CD4-positive, alpha-beta T cell treated with Interleukin-17A for 1 hour (primary cell): ENCODE measurements at places on chromosomes 16 and 17.
A peak's percentile ranks its signal among the peaks of the same experiment; 100 is the strongest.

- DNase-seq, result no peak
These were observed 28.9 kb downstream of the TANC2 start for GRCh38 chr17:62994931-62995330.

DNA sequence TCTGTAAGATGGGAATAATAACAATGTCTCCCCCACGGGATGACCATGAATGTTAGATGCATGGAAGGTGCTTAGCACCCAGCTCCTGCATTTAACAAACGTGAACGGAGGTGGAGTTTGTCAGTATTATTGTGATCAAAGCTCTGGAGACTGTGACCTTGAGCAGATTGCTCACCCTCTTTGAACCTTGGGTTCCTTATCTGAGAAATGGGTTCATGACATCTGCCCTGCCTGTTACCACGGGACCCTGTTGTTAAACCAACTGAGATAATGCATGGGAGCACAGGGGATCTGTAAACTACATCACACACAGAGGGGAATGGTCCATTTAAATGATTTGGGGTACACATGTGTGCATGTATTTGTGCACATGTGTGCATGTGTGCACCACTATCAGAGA lies 29.6 kb downstream of the MRM1 start:
- no peak for DNase-seq

DNA sequence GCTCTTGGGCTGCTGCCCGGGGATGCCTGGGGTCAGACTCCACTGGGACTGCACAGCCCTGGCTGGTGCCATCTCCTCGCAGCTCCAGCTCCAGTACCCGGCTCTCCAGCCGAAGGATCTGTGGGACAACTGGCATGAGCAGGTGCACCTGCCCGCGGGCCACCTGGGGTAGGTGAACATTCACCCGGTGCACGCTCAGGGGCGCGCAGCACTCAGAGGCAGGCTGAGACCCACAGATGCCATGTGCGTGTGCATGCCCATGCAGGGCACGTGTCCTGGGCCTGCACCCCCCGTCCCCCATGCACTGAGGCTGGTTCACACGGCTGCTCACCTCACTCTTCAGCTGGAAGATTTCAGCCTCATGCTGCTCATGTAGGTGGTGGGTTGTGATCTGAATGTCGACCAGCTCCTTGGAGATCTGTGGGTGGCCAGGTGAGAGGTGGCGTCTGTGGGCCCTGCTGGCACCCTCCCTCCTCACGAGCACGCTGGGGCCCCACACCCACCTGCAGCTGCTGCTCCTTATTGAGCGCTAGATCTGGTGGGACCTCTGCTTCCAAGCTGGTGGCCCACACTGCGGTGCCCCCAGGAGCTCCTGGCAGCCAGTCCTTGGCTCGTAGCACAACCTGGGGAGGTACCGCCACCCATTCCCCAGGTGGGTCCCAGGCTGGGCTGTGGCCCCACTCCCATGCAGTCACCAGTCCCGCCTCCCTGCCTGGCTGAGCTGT lies 618 bp downstream of the CCDC78 start:
- no peak for DNase-seq

GRCh38 chr17:622356-622755 lies 92.3 kb downstream of the VPS53 start:
- no peak for DNase-seq

DNA sequence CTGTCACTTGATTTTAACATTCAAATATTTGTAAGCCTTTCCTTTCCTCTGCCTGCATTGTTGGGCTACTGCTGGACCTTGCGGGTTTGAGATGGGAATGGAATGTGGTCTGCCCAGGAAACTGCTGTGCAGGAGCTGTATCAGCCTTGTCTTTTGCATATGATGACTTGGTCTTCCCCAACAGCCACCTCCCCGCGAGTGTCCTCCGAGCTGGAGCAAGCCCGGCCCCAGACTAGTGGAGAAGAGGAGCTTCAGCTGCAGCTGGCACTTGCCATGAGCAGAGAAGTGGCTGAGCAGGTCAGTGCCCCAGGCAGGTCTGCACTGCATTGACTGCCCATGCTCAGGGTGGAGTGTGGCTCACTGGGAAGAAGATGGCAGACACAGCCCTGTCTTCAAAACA lies 52.8 kb downstream of the B9D1 start:
- no peak for DNase-seq

- DNase-seq, result peak; percentile 55
These were observed at the start of gene P2RX5 for GRCh38 chr17:3695723-3696411. Gene P2RX5, minus strand, starts transcription at chr17:3696155. Its CDS starts 150 bp downstream, at chr17:3696005.

- DNase-seq, result no peak
These were observed 96.6 kb downstream of the NXN start for GRCh38 chr17:882827-883585.

- DNase-seq, result peak; percentile 95
These were observed 2.9 kb downstream of the RNASEK start for GRCh38 chr17:7014995-7015958.

DNA sequence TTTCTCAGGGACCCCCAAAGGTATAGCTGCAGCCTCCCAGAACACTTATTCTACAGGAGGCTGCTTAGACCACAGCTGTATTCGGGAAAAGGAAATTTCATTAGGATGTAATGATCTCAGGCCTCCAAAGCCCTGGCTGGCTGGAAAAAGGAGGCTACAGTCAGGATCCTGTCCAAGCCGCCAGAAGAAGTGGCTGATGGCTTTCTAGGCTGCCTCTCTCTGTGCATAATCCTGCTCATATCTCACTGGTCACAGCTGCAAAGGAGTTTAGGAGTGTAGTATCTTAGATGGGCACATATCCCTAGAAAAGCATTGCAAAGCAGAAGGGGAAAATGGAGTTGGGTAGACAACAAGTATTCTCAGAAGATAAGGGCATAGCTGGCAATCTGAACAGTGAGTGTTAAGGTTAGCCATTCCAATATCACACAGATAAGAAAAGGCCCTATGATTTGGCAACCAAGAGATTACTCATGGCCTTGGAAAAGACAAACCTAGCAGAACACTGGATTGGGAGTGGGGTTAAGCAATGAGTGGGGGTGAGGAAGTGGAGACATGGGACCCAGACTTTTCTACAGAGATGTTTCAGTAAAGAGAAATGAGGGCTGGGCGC lies 26.0 kb upstream of the PRKCA start:
- no peak for DNase-seq

- peak; percentile 71 for DNase-seq
These were observed 3.3 kb downstream of the SYNRG start for GRCh38 chr17:37605813-37606505.

- no peak for DNase-seq
These were observed 25.2 kb downstream of the B4GALNT2 start for GRCh38 chr17:49157784-49158183.

- no peak for DNase-seq
These were observed 3.5 kb upstream of the MEIOC start for GRCh38 chr17:44652727-44653126.

GRCh38 chr17:39595928-39596510 lies 11.7 kb downstream of the NEUROD2 start:
- DNase-seq, result no peak

GRCh38 chr17:45394913-45395568 lies 37.6 kb downstream of the ARHGAP27 start:
- peak; percentile 53 for DNase-seq

DNA sequence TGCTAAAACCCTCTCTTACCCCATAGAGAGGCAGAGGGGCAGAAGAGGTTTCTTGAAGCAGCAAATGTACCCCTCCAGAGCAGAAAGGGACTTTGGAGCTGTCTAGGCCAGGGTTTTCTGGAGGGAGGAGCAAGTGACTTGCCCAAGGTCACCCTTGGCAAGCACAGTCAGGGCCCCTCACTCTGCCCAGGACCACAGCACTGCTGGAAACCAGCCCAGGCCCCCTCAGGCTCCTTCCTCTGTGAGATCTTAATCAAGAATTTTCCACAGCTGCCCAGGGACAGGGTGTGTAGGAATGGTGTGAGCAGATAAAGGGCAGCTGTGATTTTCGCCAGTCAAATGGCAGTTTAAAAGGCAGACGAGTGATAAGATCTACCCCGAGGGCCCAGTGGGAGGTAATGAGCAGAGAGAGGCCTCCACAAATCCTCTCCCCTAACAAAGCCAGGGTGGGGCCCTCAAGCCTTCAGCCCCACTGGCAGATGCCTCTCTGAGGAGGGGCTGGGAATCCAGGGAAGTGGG lies 3.9 kb upstream of the SLC12A3 start:
- DNase-seq, result no peak

GRCh38 chr17:53844491-53845107 lies 21.9 kb downstream of the KIF2B start:
- no peak for DNase-seq

GRCh38 chr17:39081851-39082250 lies 69.6 kb downstream of the PLXDC1 start:
- DNase-seq, result no peak

GRCh38 chr17:27947005-27947406 lies 53.8 kb upstream of the LYRM9 start:
- DNase-seq, result no peak

DNA sequence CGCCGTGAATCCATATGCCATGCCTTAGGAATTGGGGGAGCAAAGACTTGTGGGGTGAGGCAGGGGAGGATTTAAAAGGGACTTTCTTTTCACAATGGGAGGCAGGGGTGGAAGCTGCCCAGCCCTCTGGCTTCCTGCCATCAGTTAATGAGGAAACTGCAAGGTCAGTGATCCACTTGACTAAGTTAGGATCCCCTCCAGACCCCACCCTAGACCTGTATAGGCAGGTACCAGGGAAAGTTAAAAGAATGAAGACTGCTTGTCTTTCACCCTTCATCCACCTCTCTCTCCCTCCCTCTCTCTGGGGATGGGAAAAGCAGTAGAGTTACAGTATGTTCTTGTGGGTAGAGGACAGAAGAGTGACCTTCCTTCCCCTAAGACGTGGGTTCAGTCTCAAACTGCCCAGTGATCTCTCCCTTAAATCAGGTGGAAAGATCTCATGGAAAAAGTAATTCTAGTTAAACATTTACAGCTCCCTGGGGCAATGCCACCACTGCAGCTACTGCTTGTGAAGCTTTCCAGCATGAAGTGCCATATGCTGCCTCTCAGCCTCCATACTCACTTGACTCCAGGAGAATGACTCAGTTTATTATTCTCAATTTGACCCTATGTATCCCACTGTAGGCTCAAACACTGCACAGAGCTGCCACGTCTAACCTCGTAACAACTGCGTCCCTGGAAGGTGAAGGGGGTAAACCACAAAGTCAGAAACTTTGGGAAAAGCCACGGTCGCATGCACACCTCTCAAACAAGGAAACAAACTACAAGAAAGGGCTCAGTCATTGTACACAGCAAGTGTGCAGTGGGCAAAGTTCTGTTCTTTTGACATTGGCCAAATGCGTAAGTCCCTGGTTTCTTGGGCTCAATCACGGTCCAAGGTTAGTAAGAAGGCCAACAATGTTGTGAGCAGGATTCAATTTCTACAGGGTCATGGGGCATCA lies 1.2 kb downstream of the COA3 start:
- DNase-seq, result no peak

- DNase-seq, result no peak
These were observed 14.1 kb downstream of the CD300LG start for GRCh38 chr17:43860927-43861622.
